ENCODE measurements at places on chromosomes 16 and 17.

DNA sequence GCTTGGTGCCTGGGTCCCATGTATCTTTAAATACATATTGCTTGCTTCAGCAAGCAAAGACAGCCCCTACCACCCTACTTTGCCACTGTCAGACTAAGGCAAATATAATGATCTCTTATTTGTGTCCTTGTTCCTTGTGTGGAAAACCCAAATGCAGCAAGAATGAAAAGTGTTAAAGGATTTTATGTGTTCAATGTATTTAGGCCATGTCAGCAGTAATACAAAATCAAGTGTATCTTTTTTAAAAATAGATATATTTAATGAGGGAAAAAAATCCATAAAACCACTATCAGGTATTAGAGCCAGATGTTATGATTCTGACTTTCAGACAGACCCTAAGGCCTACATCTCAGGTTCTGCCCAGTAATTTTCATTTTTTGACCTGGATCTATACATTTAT lies 374.5 kb downstream of the SEC14L1 start:
- DNase-seq: no peak

GRCh38 chr17:49431743-49432142 lies 17.1 kb upstream of the PHB1 start:
- DNase-seq: no peak

DNA sequence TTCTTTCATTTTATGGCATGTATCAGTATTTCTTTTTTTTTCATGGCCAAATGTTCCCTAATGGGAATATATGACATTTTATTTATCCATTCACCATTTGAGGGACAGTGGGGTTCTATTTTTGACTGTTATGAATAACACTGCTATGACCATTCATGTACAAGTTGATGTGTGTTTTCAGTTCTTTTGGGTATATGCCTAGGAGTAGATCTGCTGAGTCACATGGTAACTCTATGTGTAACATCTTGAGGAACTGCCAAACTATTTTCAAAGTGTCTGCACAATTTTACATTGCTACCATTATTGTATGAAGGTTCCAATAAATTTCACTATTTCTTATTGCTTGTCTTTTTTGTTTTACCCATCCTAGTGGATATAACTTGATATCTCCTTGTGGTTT lies 223.0 kb downstream of the TANC2 start:
- DNase-seq: no peak

DNA sequence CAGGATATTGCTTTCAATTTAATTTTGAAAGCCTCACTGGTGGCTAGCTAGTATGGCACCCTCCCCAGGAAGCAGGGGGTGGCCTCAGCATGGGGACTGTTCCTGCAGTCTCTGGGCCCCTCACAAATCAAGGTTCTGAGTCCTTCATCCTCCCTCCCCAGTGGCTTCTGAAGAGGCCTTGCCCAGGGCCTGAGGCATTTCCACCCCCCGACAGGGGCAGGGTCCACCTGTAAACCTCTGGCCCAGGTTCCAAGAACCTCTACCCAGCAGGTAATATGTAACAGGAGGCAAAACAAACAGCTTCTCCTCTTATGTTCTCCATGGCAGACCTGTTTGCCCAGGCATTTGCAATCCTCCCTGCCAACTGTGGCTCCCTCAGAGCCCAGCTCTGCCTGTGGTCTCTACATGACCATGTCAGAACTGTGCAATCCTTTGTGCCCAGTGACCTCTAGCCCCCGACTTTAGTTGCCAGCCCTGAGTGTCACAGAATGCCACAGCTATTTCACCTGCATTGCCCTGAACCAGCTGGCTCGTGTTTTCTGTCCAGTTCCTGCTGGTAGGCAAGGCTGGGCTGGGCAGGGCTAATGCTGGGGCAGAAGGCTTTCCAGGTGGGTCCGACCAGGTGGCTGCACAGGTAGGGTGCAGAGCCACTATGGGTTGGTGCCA lies 14.3 kb downstream of the ACSF2 start:
- DNase-seq: no peak

DNA sequence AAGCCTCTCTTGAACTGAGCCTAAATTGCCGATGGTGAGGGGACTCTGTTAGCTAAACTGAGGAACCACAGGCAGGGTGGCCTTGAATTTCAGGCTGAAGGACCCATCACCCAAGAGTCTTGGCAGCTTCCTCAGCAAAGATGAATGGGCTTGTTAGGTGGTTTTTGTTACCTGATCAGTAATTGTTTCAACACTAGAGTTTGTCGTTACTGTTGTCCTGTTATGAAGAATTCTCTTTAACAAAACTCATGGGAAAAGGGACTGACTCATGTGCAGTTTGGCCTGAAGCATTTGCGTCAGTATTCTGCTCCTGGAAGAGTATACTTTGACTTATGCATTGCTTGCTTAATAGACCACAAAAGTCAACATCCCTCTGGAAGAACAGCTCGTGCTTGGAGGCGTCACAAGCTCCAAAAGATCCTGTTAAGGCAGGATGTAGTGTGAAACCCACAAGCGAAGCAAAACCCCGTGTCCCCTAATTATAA lies 206.0 kb downstream of the IRX3 start:
- DNase-seq: no peak

- no peak for DNase-seq
Observed at GRCh38 chr16:88317613-88317965, 65.2 kb upstream of the ZNF469 start.

- DNase-seq: no peak
Observed at GRCh38 chr17:28788100-28788499, 44.3 kb downstream of the TRAF4 start.

DNA sequence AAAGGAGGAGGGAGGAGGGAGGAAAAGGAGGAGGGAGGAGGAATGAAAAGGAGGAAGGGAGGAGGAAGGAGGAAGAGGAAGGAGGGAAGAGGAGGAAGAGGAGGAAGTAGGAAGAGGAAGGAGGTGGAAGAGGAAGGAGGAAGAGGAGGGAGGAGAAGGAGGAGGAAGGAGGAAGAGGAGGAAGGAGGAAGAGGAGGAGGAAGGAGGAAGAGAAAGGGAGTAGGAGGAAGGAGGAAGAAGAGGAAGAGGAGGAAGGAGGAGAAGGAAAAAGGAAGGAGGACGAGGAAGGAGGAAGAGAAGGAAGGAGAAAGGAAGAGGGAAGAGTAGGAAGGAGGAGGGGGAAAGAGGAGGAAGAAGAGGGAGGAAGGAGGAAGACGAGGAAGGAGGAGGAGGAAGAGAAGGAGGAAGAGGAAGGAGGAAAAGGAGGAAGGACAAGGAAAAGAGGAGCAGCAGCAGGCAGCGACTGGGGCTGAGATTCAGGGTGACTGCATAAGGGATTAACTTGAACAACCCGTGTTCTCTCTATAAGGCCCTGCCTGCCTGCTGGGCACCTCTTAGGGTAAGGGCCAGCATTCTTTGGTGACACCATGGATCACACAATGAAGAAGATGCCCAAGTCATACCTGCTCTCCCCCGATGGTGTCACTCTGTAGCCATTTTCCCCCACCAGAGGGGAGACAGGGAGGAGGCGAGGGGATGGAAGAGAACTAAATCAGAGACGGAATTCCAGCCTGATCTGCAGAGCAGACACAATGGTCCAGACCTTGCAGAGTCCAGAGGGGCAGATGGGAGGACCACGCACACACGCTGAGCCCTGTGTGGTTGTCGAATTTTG lies 1.4 kb upstream of the IL34 start:
- no peak for DNase-seq

Measured in T-helper 9 cell (primary cell).